ENCODE measurements at places on chromosomes 3 and 15. TPM values are rescaled to one million over a fixed set of nuclear protein-coding genes. Genes with fewer than 3 reads are reported as not detected.

The GPR160 gene
- 13.2 TPM for total RNA-seq

The MORC1 gene
- 0.09 TPM for total RNA-seq

The TBCCD1 gene
- 18.6 TPM for total RNA-seq

The TTLL3 gene
- total RNA-seq = 58.1 TPM

The SYNPR gene
- total RNA-seq = not detected

The SLC15A2 gene
- total RNA-seq = 2.8 TPM
